ENCODE measurements at places on chromosomes 1 and 21. TPM values are rescaled to one million over a fixed set of nuclear protein-coding genes. Genes with fewer than 3 reads are reported as not detected.

GRCh38 chr1:161885003-161885402, 118.9 kb downstream of the ATF6 start:
- peak; percentile 62 for DNase-seq

- DNase-seq, result peak; percentile 61
Measured at GRCh38 chr21:34743831-34744230, 75.0 kb downstream of the CLIC6 start.

DNA sequence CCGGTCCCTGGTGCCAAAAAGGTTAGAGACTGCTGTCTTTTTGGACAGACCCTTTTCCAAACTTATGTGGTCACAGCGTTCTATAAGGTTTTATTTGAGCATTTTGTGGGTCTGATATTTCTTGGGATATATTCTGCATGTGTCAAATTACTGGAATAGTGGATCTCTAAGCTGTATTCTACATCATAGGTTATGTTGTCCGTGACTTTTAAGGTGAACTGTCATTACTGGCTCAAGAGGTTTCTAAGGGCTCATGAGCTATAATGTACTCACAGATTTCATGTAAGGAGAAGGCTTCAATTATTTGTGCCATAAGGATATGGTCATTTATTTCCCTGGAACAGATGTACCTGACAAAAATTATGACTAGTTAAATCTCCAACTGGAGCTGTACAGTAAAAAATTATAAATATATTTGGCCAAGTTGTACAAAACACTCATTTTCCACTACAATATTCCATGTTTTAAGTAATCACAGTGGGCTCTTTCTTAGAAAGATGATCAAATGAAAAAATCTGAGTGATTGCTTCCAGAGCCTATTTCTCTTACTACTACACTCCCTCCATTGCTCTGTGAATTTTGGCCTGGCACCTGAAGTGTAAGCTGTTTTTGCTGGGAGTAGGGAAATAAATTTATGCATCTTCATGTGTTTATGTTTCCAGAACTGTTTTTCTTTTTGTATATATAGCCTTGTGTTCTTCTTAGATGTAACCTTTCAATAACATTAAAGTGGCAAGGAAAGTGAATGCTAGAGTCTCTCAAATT, 538.1 kb upstream of the ZRANB2 start:
- no peak for DNase-seq

The DDR2 gene
- total RNA-seq, result 29.0 TPM

GRCh38 chr1:118717893-118718292, 270.2 kb downstream of the TBX15 start:
- DNase-seq, result no peak

The S100A10 gene
- total RNA-seq, result 367 TPM

The TRIM46 gene
- 3.1 TPM for total RNA-seq

The RAB42 gene
- total RNA-seq, result not detected

GRCh38 chr1:243287652-243288051, 31.8 kb downstream of the SDCCAG8 start:
- DNase-seq, result peak; percentile 97

GRCh38 chr1:193110246-193110645, 5.0 kb upstream of the GLRX2 start:
- DNase-seq, result no peak

DNA sequence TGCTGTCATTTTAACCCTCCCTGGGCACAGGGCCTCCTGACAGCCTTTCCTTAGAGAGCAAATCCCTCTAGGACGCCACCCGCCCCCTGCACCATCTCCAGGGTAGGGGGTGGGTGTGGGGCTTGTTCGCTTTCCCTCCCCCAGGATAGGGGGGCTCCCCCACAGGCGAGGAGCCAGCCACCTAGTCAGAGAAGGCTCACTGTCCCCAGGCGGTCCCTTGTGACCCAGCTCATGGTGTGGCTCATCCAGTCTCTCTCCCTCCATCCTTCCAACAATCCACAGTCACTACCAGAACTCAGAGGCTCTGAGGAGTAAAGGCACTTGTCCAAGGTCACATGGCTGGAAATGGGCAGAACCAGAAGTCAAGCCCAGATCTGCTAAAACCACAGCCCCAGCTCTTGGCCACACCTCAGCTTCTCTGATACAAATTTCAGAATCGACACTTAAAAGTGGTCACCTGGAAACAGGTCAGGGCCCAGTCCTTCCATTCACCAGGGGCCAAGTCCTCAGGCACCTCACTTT, 89.8 kb downstream of the MRPL37 start:
- DNase-seq, result no peak

DNA sequence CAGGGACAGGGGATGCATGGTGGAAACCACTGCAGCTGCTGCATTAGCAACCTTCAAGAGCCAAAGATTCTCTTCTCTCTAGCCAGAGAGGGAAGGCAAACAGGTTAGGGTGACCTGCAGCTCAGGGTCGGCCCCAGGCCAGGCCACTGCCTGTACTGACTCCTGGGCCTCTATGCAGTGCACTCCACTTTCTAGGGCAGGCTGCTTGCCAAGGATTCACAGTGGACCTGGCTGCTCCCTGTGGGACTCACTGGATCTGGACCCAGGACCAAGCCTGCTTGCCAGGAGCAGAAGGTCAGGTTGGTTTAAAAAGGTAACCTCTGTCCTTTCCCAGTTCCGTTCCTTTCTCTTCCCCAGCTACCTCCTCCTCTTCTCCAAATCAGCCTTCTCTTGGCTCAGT, 52.4 kb downstream of the HIVEP3 start:
- no peak for DNase-seq

The PRELP gene
- not detected for total RNA-seq

Measured in HT1080 (cell line).